ENCODE measurements at places on chromosomes 11 and 22.
A peak's percentile ranks its signal among the peaks of the same experiment; 100 is the strongest.

DNA sequence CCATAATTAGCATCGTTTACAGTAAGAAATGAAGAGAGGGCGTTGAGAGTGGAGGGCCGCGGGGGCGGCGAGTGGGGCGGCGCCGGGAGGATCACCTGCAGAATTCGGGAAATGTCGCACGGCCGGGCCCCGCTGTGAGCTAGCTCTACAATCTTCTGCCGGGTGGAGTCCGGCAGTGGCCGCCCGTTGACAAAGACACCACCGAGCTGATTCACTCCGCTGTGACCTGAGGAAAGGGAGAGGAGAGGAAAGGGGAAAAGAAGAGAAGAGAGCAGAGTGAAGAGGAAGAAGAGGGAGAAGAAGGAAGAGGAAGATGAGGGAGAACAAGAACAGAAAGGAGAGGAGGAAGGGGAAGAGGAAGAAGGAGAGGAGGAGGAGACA, 8.5 kb downstream of the PAX6 start:
- no peak for DNase-seq

GRCh38 chr11:11843211-11843621, 1.4 kb downstream of the USP47 start:
- peak; percentile 71 for DNase-seq

DNA sequence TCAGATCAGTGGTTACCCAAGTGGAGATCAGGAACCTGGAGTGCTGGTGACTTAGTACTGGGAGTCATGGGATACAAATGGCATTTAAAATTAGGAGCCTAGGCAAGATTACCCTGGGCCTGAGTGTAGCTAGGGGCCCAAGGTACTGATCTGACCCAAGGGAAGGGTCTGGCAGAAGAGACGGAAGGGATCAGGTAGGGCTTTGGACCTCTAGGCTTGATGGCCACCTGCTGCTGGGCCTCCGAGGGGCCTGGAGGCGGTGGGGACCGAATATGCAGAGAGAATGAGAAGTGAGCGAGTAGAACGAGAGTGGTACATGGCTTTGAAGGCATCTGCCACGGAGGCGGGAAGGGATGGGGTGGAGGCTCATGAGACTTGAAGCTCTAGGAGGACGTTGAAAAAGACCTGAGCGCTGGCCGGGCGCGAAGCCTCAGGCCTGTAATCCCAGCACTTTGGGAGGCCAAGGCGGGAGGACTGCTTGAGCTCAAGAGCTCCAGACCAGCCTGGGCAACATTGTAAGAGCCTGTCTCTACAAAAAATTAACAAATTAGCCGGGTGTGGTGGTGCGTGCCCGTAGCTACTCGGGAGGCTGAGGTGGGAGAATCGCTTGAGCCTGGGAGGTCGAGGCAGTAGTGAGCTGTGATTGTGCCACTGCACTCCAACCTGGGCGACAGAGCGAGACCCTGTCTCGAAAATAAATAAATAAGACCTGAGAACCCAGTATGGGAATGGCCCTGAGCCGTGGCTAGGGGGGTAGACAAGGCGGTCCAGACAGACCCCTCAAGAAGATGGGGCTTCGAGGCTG, 563 bp upstream of the PPIL2 start:
- DNase-seq = no peak

- no peak for DNase-seq
These were observed 2.9 kb upstream of the KIRREL3 start for GRCh38 chr11:127003260-127003981.

DNA sequence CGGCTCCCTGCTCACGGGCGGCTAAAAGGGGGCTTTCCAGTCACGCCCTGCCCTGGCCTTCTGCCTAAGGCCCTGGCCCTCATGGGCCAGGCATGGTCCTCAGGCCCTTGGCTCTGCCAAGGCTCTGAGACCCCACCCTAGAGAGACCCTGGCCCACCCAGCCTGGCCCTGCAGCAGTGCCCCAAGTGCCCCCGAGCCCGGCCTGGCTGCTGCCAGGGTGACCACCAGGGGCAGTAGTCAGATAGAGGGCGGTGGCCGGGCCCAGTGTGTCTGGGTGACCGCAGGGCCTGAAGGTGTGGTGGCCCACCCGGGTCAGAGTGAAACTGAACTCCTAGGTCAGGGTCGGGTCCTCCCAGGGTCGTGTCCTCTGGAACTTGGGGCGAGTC, 29.4 kb upstream of the CCDC188 start:
- no peak for DNase-seq

DNA sequence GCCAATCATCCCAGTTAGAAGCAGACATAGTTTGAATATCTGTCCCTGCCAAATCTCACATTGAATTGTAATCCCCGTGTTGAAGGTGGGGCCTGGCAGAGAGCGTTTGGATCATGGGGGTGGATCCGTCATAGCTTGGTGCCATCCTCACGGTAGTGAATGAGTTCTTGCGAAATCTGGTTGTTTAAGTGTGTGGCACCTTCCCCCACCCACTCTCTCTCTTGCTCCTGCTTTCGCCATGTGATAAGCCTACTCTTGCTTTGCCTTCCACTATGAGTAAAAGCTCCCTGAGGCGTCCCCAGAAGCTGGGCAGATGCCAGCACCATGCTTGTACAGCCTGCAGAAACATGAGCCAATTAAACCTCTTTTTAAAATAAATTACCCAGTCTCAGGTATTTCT, 5.0 kb upstream of the CCDC81 start:
- DNase-seq = no peak

DNA sequence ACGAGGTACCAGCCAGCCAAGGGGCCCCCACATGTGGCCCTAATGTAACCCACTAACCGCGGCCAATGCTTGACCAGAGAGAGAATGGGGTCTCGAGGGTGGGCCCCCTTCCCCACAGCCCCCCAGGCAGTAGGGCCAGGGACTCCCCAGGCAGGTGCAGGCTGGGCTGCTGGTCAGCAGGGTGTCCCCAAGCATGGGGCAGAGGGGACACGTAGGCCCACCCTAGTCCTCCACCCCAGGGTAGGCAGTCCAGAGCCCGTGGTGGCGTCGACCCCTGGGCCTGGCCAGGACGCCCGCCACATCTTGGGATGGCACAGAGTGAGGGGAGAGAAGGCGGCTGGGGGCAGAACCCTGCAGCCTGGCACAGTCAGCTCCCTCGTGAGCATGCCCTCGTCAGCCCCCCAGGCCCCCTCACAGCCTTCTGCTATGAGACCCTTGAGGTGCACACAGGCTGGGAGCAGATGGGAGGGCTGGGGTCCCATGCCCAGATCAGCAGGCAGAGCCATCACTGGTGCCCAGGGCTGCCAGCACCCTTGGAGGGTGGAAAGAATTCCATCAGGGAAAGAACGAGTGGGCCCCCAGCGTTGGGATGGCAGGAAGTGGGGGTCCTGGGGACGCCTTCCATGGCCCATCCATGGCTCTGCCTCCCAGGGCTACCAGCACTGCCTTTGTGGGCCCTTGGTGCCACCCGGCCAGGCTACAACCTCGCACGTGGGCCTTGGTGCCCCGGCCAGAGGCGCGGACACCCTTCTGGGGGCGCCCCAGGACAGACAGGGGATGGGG, 6.1 kb downstream of the TNNT3 start:
- DNase-seq = no peak

DNA sequence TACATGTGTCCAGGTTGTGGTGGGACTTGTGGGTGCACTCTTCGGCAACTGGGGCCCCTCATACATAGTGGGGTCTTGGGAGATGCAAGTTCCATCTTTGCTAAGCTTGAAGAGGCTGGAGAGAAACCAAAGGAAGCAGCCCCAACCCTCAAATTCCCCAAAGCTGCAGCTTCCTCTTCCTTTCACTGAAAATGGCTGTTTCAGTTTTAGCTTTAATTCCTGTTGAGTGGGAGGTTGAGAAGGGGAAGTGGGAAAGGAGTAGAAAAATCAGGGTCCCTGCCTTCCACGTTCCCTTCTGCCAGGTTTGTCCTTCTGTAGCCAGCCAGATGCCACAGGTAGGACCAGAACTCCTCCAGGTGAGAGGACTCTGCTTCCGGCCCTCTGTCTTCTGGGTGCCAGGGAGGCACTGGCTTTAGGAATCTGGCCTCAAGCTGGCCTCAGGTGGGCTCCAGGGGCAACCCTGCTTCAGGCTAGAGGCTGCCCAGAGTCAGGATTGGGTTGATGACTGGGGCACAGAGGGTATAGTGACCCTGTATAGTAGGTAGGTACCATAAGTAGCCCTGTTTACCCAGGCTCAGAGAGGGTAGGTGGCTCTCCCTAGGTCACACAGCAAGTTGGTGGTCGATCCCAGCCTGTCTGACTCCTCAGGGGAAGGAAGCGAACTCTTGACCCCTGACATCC, 16.2 kb downstream of the P2RY6 start:
- DNase-seq = no peak
